A549 (cell line): ENCODE measurements at places on chromosomes 5 and 9.

DNA sequence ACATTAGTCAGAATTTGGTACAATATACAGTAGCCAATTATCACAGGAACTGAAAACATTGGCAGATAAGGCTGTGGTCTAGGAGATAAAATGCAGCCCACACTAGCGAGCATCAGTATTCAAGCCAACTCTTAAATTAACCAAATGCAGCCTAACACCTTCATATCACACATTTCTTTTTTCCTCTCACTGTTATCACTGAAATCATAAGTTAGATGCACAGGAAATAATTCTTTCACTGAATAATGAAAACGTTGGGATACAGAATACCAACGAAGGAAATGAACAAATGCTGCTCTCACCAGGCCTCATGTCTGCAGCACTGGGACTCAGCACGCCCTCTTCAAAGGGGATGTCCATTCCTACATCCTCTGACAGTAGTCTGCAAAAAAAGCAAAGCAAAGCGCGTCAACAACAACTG lies 109.1 kb upstream of the PCA3 start:
- no peak for DNase-seq

- peak; percentile 79 for DNase-seq
Observed at GRCh38 chr9:35903049-35903448, 3.0 kb upstream of the HRCT1 start.

DNA sequence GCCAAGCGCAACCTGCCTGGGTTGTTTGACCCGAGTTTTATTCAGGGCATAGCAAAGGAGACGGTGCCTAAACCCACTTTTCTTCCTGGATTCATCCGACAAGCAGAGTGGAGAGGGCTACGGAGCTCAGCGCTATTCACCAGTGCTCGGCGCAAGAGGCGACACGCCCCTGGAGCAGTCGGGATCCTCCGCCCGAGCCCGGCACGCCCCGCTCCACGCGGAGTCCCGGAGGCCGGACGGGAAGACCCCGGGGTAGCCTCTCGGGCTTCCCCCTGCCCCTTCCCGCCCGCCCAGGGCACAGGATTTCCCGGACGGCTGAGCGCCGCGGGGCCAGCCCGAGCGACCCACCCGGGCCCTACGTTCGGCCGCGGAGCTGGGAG lies 427 bp downstream of the SERINC5 start:
- peak; percentile 72 for DNase-seq

DNA sequence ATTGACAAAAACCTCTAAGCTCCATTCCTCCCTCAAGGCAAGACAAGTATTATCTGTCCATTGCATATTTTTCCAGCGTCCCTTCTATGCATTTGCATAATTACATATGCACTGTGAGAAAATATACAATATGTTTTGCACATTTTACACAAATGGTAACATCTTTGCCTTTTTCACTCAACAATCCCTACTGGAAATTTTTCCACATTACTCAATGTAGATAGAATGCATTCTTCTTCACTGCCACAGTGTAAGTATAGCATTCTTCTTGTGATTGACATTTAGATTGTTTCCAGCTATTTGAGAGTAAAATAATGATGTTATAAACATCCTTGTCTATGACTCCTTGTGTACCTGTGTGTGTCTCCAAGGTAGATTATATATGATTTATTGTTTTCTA lies 205.0 kb downstream of the SLIT3 start:
- DNase-seq: no peak

GRCh38 chr5:16953729-16954128 lies 17.6 kb upstream of the MYO10 start:
- DNase-seq: no peak

DNA sequence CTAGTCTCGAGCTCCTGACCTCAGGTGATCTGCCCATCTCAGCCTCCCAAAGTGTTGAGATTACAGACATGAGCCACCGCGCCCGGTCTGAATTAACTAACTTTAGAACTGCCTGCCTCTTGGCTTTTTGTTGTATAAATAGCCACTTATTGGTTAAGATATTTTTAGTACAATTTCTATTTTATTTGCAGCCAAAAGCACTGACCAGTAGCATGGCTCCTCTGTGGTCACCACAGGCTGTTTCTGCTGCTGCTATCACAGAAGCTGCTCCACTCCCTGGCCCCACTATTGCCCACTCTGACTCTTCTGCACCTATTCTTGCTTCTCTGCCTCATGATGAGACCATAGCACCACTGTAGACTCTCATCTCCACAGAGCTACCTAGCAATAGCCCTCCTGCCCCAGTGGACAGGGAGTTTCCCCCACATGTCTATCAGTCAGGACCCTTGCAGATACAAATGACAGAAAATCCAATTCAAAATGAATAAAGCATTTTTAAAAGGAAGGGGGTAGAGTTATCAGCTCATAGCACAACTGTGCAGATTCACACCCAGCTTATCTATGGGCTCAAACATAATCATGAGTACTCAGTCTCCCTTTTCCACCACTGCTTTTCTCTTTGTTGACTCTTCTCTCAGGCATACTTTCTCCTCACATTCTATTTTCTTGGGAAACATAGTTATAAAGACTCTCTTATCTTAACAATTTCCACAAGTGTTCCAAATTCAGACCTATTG lies 151.8 kb upstream of the EPB41L4A start:
- DNase-seq: no peak

DNA sequence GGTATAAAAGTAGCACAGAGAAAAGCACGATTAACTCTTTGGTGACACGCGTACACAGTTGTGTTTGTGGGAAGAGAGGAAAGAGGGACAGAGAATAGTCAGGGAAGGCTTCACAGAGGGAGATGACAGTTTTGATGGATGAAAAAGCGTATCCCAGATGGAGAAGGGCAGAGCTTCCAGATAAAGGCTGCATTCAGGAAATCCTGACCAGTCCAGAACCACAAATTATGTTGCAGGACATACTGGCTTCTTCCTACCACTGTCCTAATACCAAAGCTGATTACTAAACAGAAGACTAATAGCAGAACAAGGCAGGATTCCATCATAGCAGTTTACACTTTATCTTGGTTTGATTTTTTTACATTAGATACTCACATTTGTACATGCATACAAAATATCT lies 34.5 kb downstream of the SLC31A2 start:
- no peak for DNase-seq

DNA sequence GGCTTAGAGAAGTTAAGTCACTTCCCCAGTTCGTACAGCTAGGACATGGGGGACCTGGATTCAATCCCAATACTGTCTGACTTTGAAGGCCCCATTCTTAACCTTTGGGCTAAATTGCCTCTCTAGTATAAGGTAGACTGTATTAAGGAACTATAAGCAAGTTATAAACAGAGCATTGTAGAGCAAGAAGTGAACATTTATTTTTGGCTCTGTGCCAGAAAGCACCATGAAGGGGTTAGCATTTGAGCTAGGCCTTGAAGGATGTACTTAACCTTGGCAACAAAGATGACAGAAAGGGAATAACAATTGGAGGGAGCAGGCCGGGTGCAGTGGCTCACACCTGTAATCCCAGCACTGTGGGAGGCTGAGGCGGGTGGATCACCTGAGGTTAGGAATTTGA lies 32.8 kb downstream of the GALNT10 start:
- DNase-seq: no peak

DNA sequence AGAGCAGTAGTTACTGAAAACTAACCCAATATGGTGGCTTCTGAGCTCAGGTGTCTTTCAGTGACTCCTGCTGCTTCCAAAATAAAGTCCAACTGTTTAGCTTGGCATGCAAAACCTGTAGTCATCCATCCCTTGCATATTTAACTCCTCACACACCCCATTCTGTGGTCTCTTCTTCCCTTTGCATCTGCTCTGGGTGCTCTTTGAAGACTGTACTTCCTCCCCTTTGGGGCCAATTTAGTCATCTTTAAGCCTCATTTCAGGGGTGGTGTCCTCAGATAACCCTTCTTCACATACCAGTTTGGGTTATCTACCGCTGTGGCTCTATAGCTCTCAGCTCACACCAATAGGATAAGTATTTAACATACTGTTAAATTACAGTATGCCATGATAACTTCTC lies 209.9 kb upstream of the DMRT1 start:
- DNase-seq: no peak

DNA sequence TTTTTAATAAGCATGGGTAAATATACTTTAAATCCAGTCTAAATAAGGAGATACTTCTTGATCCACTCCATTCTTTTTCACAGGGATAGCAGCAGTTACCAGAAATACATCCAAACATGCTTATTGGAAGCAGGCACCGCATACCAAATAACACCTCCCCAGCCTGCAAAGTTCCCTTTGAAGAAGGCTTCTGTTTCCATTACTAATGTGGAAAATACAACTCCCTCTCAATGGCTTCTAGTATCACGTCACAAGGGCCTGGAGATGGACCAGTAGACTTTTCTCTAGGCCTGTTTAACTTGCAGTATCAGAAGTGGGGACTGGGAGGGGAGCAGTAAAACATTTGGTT lies 20.8 kb downstream of the TMEM245 start:
- no peak for DNase-seq

GRCh38 chr9:6268826-6269397 lies 53.3 kb downstream of the IL33 start:
- no peak for DNase-seq

GRCh38 chr9:127049044-127049443 lies 73.4 kb downstream of the ANGPTL2 start:
- peak; percentile 29 for DNase-seq

GRCh38 chr5:180127682-180128670 lies 56.4 kb upstream of the RNF130 start:
- no peak for DNase-seq

- DNase-seq: peak; percentile 58
Observed at GRCh38 chr5:109690975-109691574, 1.3 kb downstream of the MAN2A1 start.

DNA sequence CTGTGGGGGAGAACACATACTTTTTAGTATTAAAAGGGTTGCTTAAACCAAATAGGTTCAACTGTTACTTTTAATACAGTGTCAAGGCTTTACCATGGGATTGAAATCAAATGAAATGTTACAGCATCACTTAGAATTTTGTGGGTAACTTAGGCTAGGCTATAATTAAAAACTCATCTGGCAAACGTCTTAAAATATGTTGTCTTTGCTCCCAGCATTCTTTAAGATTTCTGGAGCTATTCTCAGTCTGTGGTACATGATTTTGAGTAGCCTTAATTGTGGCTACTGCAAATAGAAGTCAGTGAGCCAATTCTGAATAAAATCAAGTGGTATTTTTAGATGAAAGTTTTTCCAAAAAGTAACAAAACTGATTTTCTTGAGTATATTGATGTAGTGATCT lies 30.7 kb downstream of the UHRF2 start:
- no peak for DNase-seq

GRCh38 chr5:2149195-2149539 lies 266.4 kb upstream of the IRX4 start:
- DNase-seq: peak; percentile 23

DNA sequence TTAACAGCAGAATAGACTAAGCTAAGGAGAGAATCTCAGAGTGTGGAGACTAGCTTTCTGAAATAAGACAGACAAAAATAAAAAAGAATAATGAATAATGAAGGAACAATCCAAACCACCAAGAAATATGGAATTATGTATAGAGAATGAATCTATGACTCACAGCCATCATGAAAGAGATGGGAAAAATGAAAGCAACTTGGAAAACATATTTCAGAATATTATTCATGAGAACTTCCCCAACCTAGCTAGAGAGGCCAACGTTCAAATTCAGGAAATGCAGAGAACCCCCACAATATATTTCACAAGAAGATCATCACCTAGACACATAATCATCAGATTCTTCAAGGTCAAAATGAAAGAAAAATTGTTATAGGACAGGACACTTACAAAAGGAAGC lies 349.0 kb upstream of the MPDZ start:
- DNase-seq: no peak

DNA sequence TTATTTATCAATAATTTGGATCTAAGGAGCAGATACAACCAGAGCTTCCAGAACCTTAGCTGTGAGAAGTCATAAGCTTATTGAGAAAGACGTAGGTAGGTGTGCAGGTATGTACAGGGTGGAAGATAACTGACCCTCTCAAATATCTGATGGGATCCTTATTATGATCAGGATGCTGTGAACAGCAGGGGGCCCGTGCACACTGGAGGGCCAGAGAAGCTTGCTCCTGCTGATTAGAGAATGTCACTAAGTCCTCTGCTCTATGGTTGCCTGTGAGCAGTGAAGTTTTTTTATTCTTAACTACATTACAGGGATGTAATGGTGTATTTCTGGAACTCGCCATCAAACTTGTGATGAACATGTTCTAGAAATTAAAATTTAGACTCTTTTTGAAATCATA lies 108.9 kb upstream of the POU5F2 start:
- DNase-seq: peak; percentile 3

DNA sequence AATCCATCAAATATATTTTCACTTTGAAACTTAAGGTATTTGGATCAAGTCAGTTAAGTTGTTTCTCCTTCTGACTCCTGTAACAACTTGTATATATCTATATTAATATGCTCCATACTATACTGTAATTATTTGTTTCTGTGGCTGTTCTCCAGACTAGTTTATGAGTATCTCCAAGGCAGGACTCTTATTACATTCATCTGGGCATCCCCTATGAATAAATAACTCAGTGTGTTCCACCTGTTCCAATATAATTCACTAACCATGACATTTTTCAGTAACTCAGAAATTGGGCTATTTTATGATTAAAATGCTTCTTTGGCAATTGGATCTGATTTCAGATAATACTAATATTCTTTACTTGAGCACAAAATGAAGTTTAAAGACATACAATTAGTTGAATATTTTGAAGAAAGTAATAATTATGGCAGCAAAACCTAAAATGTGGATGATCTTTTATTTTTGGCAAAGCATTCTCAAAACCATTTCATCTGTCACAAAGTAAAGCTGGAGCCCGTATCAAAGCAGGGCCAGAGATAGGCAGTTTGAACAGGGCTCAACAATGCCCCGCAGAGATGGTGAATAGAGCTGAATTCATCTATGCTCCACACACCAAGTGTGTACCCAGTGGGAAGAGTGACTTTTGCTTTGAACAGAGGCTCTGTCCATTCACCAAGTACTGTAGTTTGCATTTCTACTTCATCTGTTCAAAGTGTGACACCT lies 314.3 kb downstream of the PDE4D start:
- DNase-seq: no peak

- no peak for DNase-seq
Observed at GRCh38 chr9:113525831-113526230, 62.3 kb downstream of the RGS3 start.

GRCh38 chr5:147303976-147304375 lies 69.2 kb downstream of the STK32A start:
- peak; percentile 60 for DNase-seq

- no peak for DNase-seq
Observed at GRCh38 chr5:107937651-107938355, 267.1 kb upstream of the EFNA5 start.

DNA sequence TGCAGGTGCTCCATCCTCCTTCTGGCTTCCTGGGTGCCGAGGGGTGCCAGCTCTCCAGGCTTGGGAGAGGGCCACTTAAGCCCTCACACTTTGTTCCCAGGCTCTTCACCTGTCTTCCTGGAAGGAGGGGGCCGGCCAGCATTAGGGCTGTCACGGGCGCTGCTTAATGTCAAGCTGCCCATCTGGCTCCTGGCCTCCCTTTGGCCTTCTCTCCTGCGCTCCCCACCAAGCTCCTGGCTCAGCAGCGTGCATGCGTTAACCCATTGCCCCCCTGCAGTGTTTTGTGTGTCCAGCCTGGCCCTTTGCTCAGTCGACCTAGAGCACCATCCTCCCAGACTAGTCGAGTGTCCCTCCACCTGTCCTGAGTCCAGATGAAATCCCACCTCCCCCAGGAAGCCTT lies 21.3 kb downstream of the NTNG2 start:
- DNase-seq: no peak
